ENCODE measurements at places on chromosomes 4 and X.

GRCh38 chrX:146907391-146908240 lies 93.1 kb upstream of the CXorf51A start:
- DNase-seq: peak; percentile 0

- DNase-seq: no peak
Measured at GRCh38 chr4:101127176-101127790, 220.0 kb downstream of the PPP3CA start.

- no peak for DNase-seq
Measured at GRCh38 chr4:4269331-4269731, 20.6 kb downstream of the LYAR start.

GRCh38 chr4:54872261-54872660 lies 214.5 kb downstream of the KIT start:
- peak; percentile 75 for DNase-seq

DNA sequence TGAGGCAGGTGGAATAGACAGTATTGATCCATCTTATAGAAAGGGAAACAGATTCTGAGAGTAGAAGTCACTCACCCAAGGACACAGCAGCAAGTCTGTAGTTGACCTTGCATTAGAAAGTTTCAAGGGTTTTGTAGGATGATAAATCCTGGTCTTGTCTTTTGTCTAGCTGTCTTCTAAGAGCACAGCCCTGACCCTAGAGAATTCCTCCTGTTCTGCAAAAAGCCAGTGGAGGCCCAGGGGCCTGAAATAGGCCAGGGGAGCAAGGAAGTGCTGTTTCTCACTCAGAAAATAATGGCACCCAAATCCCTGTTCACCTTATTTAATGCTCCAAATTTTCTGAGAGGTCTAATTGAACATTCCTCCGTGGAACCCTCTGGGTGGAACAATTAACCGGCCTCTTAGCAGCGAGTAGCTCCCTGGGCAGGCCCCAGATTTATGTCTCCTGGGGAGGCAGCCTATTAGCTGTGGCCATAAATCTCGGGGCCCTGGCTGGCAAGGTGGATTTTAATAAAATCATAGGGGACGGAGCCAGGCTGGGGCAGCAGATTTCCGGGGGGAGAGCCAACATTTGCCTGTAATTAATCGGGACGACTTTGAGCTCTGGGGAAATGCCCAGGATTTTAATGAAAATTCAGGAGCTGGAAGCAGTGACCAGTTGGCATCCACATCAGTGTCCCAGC lies 49.2 kb upstream of the MSX1 start:
- DNase-seq: no peak

GRCh38 chrX:338281-338835 lies 19.8 kb upstream of the GTPBP6 start:
- no peak for DNase-seq

DNA sequence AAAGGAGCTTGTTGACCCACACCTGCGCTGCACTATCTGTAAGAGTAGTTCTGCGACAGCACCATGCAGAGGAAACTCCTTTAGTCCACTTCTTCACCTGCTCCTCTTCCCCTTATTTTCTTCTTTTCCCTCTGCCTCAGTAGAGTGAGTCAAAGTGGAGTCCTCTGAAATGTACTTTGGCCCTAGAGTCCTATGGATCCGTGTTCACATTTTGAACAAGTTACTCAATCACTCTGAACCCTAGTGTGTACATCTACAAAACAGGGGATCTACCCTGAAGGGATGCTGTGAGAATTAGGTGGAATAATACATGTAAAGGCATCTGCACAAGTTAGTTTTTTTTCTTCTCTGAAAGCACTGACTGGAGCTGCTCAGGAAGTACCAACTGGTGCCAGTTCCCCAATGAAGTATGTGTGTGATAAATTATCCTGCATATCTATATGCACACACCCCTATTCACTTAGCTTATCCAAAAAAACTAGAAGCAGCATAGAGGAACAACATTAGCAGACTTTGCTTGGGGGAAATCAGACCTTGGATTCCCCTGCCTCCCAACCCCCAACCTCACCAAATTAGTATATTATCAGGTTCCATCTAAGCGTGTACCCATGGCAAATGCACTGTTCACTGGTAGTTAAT lies 118.5 kb upstream of the FAM9C start:
- no peak for DNase-seq

DNA sequence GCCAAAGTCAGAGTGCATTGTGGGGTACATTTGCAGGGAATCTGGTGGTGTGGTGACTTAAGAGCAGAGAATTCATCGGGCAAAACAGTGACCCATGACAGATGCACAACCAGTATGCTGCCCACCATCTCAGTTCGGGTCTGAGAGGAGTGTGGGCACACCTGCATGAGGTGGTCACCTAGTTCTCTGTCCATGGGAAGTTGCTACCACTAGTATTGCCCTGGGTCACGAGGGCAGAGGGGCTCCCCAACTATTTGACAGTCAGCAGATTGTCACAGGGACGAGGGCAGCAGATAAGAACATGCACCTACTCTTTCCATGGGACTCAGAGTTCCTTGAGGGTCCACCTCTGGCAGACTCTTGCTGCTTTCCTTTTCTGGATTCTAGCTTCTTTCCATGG lies 305.2 kb upstream of the MAOA start:
- no peak for DNase-seq

- peak; percentile 58 for DNase-seq
Measured at GRCh38 chrX:118507766-118508165, 12.2 kb downstream of the DOCK11 start.

DNA sequence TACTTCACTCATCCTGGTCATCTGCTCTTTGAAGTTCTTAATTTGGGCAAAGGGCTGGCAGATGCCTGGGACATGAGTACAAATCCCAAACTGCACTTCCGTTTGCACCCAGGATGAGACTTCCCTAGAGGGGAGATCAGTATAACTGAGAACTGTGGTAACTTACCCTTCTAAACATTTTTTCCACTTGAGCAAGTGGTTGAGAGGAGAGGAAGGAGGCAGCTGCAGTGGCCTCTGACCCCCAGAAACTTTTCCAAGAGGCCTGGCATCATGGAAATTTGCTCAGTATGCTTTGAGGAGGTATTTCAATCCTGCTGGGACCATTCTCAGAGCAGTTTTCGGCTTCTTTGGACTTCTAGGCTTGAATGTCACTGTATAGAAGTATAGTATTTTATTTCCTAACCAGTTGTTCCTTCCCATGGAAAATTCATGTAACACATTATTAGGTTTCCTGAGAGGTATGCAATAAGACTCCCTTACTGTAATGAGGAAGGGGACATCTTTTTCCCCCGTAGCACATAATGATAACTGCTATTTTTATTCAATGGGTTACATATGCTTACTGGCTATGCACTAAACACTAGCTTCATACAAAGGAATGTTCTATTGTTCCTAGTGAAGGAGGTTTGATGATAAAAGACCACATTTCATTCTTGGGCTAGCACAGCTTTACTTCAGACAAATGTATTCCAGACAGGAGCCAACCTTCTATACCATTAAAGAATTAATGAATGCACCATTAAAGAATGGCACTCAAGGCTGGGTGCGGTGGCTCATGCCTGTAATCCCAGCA lies 129.3 kb downstream of the SHROOM3 start:
- DNase-seq: no peak

- DNase-seq: no peak
Measured at GRCh38 chr4:38373375-38373774, 290.6 kb upstream of the KLF3 start.

DNA sequence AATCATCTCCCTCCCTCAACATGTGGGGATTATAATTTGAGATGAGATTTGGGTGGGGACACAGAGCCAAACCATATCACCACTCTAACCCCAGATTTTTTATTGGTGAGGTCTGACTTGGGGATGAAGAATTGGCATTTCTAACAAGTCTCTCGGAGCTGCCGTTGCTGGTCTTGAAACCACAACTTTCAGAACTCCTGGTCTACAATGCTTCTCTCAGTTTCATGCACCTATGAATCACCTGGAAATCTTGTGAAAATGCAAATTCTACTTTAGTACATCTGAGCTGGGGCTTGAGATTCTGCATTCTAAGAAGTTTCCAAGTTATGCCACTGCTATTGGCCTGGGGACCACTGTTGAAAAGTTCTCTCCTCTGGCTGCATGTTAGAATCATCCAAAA lies 78.6 kb downstream of the PALLD start:
- no peak for DNase-seq

DNA sequence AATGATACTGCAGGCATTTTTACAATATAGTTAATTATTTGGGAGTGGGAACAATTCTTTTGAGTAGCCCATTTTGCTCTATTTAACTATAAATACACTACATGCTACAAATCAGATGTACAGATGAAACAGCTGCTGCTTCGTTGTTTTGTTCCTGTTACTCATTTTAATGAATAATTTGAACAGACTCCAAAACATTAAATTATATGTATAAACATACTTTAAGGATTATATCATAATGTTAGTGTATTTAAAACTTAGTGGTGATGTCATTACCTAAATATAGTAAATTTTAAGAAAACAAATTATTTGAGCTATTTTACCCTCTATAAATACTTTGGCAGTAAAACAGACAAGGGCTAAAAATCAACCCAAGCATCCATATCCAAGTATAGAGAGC lies 60.7 kb downstream of the GAB1 start:
- no peak for DNase-seq

DNA sequence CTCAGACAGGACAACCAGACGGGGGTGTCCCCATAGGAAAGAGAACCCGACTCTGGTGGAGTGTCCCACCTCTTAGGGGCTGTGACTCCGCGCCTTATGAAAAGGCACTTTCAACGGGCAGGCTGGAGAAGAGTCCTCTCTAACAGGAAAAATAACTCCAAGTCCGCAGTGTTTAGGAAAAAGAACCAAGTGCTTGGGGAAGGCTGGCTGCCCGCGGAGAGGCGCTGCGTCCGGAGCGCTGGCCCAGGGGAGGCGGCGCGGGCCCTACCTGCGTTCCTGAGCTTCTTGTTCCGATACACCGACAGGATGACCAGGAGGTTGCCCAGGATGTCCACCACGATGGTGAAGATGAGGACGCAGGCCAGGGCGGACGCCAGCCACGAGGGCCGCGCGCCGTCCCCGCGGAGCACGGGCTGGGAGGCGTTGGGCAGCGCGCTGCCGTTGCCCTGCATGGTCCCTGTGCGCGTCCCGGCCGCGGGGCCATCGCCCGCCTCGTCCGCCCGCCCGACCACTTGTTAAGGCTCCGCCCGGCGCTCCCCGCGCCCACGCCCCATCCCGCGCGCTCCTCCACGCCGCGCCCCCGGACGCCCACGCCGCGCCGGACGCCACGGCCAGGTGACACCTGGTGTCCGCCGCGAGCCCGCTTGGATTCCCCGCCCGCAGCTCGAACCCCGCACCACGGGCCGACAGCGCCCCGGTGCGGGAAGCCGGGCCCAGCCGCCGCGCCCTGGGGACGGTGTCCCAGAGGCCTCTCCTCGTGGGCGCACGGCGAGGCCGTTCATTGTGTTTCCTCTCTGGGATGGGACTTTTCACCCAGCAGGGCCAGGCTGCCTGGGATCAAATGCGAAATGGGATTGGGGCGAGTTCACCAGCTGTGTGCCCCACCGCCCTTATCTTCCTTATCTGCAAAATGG lies at the start of gene MTNR1A:
TSS of gene MTNR1A (minus strand) at position 654 of the 914 bp plus-strand sequence. CDS start at position 452, 202 bp downstream.
- no peak for DNase-seq

GRCh38 chr4:40300371-40301162 lies 34.6 kb upstream of the CHRNA9 start:
- no peak for DNase-seq

- no peak for DNase-seq
Measured at GRCh38 chr4:156598138-156598681, 373.4 kb downstream of the PDGFC start.

GRCh38 chr4:173169428-173170181 lies 994 bp downstream of the GALNT7 start:
- DNase-seq: peak; percentile 57

DNA sequence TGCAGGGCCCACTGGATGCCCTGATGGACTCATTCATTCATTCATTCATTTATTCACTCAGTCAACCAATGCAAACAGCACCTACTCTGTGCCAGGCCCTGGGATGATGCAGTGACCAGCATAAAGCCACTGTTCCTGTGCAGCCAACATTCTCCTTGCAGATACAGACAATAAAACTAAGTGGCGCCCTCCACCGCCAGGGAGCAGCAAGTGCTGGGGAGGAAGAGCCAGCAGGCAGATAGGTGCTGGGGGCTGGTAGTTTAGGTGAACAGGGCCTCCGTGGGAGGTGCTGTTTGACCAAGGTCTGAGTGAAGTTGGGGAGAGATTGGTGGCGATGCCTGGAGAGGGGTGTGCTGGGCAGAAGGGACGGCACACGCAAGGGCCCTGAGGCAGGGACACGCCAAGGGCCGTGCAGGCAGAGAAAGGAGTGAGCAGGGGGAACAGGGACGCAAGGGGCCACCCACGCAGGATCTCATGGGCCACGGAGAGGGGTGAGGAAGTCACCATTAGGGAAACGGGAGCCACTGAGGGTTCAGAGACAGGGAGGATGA lies 65.5 kb downstream of the WFS1 start:
- no peak for DNase-seq

DNA sequence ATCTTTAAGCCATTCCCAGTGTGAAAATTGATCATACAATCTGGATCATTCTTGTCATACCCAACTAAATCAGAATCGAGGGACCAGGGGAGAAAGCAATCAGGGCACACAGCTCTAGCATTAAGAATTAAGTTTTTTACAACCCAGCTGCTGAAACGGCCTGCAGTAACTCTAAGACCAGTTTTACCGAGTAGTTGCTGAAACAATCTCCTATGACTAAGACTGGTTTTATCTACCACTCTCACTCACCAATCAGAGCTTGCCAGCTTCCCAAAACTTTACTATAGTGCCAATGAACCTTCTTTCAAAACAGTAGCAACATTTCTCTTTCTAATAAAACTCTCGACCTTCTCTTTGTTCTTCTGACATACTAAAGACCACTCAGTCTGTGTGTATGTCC lies 2.8 kb upstream of the SAP30 start:
- peak; percentile 17 for DNase-seq

- no peak for DNase-seq
Measured at GRCh38 chrX:69089203-69089602, 76.0 kb downstream of the PJA1 start.

- peak; percentile 30 for DNase-seq
Measured at GRCh38 chrX:55039471-55039870, 8.7 kb upstream of the ALAS2 start.

DNA sequence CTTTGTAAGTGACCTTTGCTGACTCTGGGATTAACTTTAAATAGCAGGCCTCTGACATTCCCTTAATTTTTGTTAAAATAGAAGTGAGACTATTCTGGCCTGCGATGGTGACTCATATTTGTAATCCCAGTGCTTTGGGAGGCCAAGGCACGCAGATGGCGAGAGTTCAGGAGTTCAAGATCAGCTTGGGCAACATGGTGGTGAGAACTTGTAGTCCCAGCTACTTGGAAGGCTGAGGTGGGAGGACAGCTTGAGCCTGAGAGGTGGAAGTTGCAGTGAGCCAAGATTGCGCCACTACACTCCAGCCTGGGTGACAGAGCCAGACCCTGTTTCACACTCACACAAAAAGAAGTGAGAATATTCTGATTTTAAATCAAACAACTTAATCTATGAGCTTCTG lies 27.3 kb downstream of the ZNF330 start:
- DNase-seq: peak; percentile 83

GRCh38 chrX:143058120-143058519 lies 32.4 kb downstream of the SPANXN4 start:
- DNase-seq: no peak

DNA sequence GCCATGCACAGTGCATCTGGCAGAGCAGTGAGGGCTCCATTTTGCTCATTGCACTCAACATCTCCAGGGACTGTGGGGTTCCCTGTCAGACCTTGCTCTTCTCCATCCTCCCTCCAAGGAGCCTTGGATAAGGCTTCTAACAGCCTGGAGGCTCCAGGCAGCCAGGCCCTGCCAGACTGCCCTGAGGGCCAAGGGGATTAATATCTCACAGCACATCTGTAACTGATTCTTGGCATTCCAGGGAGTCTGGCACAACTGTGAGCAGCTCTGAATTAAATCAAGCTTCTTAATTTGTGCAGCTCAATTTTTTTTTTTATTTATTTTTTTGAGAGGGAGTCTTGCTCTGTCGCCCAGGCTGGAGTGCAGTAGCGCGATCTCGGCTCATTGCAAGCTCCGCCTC lies 224.5 kb upstream of the PGRMC2 start:
- peak; percentile 85 for DNase-seq

Measured in AG10803 (cell line).